Type B pancreatic cell (in vitro differentiated cells): ENCODE measurements at places on chromosomes 11 and 22.

DNA sequence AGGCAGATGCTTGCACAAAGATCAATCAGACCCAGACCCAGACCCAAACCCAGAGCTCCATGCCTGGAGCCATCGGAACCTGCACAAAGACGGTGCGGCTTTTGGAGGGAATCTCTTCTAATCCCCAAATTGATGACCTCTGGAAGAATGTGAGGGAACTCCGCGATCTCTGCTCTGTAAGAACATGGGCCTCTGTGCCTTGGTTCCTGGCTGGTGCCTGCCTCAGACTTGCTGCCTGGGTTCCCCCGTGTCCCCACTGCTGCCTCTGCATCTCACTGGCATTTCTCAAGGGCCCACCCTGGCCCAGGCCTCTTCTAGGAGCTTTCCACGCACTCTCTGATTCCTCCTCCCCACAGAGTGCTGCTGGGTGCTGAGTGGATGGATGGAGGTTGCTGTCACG lies 1044.4 kb downstream of the TBC1D22A start:
- DNase-seq: peak; percentile 40

GRCh38 chr11:84795698-84796097 lies 831.4 kb downstream of the DLG2 start:
- DNase-seq: no peak

- no peak for DNase-seq
Measured at GRCh38 chr11:48169259-48169658, 47.4 kb upstream of the OR4B1 start.

DNA sequence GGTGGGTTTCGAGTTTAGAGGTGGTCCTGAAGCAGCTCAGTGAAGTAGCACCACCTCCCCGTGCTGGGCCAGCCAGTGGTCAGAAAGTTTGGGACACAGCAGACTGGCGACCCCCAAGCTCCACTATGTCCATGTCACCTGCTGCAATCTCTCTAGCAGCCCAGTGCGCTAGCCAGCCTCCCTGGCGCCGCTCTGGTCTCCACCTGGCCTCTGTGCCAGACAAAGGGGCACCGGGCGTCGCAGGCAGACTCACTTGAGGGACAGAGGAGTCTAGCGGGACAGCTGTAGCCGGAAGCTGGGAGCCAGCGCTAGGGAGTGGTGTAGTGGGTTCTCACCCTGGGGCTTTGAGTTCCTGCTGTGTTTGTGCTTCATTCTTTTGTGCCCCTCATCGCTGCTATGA lies 25.5 kb downstream of the MYBPC3 start:
- DNase-seq: no peak

- no peak for DNase-seq
Measured at GRCh38 chr11:1295086-1295485, 14.3 kb downstream of the TOLLIP start.

DNA sequence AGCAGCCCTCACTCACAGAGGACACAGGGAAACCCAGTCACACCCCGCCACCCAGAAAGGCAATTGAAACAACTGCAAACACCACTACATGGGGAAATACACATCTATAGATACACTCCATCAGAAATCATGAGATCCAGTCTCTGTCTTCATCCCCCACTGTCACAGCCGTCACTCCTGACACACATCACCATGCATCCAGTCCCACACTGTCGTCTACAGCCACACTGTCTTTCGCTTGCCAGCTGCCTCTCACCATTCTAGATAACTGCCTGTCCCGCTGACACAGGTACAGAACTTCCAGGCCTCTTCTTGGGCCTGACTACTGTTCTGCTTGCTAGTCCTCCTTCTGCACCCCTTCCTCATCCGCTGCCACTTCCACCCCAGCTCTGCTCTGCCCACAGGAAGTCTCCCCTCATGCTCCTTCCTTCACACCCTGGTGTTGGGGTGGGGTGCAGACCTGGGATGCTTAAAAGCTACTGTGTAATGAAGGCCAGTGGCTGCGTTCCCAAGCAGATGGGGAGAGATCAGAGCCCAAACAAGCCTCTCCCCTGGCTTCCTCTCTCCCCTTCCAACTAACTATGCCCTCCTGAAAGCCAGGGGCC lies 42.6 kb downstream of the SLC22A12 start:
- no peak for DNase-seq

DNA sequence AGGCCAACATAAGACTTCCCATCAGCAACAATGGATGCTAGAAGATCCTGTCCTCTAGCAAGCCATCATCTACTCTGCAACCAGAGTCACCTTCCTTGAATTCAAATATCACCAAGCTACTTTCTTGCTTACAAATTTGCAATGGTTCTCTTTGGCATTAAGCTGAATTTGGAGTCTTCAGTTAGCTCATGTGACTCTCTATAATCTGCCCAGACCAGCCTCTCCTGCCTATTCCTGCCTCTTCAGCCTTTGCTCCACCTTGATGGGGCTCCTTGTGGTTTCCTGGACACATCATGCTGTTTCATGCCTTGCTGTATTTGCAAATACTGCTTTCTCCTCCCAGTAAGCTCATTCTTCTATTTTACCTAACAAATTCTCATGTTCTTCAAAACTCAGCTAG lies 82.3 kb downstream of the RASSF10 start:
- DNase-seq: no peak

DNA sequence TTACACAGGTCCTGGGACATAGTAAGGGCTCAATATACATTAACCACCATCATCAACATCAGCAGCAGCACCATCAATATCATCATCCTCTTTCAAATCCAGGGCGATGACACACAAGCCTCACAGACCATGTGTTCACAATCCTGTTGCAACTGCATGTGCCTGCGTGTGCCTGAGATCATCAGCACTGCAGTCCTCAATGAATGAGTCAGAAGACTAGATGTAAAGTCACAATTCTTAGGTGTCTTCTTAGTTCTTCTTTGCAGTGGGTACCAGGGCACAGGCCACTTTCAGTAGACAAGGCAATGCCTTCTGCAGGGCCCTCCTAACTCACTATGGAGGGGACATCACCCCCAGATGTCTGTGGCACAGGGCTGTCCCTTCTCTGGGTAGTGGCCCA lies 111.1 kb downstream of the MYO18B start:
- no peak for DNase-seq
